ENCODE measurements at places on chromosomes 11 and 22.

GRCh38 chr22:49211176-49211575 is 616.5 kb downstream of the BRD1 start:
- DNase-seq = no peak

GRCh38 chr11:35714882-35715627 is 52.5 kb downstream of the TRIM44 start:
- no peak for DNase-seq

- DNase-seq = no peak
Measured at GRCh38 chr11:121478226-121478894, 25.6 kb upstream of the SORL1-AS1 start.

DNA sequence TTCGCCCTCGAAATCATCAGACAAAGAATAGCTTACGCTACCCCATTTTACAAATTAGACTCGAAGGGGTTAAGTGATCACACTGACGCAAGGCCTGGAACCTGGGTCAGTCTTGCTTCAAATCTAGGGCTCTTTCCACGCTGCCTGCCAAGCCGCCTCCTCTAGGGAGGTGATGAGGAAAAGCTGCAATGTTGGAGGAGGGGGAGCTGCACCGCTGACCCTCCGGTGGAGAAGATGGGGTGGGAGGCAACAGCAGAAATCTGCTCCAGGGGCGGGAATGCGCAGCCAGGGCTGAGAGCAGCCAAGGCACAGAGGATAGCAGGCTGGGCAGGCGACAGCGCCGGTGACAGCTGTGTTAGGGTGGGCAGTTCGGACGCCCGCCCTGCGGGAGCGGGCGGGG is 595 bp downstream of the SYVN1 start:
- DNase-seq = no peak
